Activated T-helper 17 cell treated with anti-CD3 and anti-CD28 coated beads, Interleukin-2, amount 50 U/mL, for 72 hours (primary cell): ENCODE measurements at places on chromosomes 5 and 9.
A peak's percentile ranks its signal among the peaks of the same experiment; 100 is the strongest.

GRCh38 chr5:140321796-140322195, 18.9 kb upstream of the PFDN1 start:
- ATAC-seq = no peak

GRCh38 chr9:90966031-90966290, 164.3 kb downstream of the SYK start:
- no peak for ATAC-seq

- ATAC-seq = peak; percentile 87
These were observed 90.9 kb downstream of the THBS4 start for GRCh38 chr5:80125962-80126480.

DNA sequence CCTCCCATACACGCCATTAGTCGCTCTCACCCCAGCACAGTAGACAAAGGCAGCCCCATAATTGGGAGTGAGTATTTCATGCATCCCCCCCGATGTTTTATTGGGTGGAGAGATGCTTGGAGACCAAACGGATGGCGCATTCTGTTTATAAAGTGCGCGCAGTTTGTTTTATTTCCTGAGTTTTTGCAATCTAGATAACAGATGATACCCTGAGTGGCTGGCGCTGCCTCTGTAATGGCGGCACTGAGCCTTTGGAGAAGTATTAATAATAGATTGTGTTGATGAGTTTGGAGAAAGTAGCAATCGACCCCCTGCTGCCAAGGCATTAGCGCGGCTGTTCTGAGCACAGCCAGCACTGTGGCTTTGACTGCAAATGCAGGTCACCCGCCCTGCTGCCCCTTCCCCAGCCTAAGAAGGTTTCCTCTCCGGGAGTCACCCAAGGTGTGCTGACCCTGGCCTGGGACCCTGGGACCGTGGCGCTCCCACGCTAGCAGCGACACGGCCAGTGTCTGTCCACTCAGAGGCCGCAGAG, 74.3 kb downstream of the LMX1B start:
- ATAC-seq = no peak

DNA sequence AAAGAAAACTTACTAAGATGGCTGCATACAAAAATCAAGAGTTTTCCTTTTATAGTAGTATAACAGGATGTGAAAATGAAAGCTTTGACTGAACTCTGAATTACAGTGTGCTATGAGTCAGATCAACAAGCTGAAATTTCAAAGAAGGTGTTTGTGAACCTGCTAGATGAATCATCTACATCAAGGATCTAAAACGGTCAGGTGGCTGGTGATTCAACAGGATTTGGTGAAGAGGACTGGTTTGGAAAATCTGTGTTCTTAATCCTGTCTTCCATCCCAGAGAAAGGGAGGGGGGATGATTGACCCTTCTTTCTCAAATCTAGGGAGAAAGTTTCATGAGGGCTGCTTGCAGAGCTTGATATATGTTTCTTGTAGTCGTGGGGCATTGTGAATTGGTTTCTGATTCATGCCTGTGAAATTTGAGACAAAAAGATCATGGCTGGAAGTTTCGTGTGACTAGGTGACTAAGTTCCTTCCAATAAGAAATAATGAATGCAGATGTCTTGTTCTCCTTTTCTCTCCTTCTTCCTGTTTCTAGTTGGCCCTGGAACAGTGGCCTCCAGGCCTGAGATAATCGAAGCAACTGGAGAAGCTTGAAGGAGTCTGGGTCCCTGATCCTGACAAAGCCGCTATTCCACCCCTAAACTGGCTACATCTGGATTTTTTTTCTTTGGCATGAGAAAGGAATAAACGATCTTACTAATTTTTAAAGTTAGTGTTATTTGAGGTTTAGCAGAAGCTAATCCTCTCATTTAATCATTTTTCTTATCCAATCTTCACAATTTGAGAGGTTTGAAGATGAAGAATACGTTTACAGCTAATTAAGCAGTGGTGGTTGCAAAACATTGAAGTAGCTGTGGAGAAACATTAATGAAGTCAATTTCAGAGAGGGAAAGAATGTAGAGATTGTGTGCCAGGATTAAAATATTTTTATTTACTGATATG, 67.2 kb downstream of the MRPS30 start:
- peak; percentile 94 for ATAC-seq

- no peak for ATAC-seq
These were observed 57.7 kb downstream of the MTMR12 start for GRCh38 chr5:32254881-32255539.

GRCh38 chr5:65769539-65769938, 47.5 kb downstream of the NLN start:
- peak; percentile 54 for ATAC-seq

- ATAC-seq = no peak
These were observed 165.0 kb upstream of the FBXL17 start for GRCh38 chr5:108546939-108547338.

GRCh38 chr9:127295005-127295404, 30.4 kb downstream of the GARNL3 start:
- ATAC-seq = no peak

DNA sequence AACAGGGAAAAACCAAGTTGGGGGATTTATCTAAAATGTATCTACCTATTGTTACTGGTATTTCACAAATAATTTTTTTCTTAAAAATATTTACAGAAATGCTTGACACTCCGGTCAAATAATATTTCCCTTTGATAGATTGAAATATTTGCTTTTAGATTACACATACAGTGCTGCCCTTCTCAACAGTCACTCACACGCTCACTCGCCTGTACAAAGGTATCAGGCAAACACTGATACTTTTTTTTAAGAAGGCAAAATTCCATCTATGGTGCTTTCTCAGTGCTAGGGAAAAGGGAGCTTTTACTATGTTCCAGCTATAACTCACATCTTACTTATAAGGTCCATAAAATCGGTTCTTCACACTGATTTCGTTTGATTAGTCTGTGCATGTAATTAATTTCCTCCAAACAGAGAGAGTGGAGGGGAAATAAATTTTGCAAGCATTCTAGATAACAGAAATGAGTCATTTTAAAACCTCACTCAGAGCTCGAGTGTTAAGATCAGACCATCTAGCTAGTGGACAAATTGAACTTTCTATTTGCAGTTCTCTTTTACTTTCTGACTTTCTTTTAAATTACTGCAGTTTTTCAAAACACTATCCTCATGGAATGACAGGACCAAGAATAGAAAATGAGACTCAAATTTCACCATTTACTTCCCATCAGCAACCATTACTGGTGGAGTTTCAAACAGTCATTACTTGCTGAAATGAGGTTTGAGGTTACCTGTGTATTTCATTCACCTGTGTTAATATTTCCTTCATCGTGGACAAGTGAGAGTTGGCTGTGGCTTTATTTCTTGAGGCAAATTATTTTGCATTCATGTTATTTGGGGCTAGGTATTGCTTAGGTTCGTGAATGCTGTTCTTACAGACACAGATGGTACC, 273.2 kb downstream of the RAB3C start:
- ATAC-seq = no peak

GRCh38 chr5:57655228-57655627, 172.6 kb upstream of the ACTBL2 start:
- no peak for ATAC-seq

DNA sequence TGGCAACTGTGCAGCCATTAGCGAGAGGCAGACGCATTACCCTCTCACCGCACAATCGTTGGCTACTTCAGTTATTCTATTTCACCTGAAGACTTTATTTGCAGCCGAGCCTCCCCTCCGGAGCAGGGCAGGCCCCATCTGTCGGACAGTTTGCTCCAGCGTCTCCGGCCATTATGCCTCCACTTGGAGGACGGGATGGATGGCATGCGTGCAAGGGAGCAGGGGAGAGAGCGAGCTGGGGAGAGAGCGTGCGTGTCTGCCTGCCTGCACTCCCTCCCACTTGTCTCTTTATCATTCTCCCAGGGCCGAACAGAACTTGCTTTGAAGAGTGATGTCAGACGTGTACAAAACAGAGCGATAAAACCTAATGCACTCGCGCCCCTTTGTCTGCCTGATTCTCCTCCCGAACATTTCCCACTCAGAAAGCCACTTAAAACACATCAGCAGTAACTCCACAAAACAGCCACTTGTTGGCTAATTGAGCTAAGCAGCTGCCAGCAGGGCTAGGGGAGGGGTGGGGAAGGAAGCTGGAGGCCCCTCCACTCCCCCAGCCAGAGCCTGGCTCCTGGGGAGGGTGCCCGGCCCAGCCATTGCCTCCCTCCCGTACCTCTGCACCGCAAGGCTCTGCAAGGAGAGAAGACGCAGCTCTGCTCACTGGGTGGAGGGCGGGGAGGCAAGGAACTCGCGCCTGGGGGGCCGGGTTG, 43.4 kb upstream of the FUBP3 start:
- no peak for ATAC-seq

DNA sequence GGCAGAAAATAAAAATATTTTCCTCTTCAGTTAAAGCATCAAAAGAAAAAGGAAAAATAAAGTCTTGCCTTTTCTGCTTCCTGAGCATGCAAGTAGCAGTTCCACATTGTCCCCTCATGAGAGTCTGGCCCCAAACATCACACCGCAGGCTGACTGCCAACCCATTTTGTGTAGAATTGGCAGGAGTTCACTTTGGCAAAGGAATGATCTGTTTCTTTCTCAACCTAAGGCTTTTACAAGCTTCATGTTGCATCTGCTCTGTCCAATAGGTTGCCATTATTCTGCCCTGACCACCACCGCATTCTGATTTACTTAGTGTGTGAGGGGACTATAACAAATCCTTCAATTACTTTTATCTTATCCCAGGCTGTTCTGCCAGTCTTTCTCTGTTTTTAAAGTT, 249.5 kb downstream of the ISL1 start:
- no peak for ATAC-seq

DNA sequence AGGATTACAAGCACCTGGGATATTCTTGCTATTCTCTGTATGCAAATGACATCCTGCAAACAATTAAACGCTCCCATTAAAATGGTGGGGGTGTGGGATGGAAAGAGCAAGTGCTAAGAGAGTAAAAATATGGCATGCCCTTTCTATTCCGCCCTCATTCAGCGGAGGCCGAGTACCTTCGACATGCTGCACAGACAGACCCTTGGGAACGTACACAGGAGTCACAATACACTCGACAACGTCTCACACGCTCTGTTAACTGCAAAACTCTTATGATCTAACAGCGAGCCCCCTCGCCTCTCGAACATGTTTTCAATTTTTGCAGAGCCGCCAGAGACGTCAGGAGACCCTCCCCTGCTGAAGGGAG, 322.2 kb downstream of the CEMIP2 start:
- no peak for ATAC-seq

- ATAC-seq = no peak
These were observed 5.3 kb upstream of the DCP2 start for GRCh38 chr5:112971276-112971675.

GRCh38 chr9:134706522-134706921, 64.9 kb downstream of the COL5A1 start:
- no peak for ATAC-seq

DNA sequence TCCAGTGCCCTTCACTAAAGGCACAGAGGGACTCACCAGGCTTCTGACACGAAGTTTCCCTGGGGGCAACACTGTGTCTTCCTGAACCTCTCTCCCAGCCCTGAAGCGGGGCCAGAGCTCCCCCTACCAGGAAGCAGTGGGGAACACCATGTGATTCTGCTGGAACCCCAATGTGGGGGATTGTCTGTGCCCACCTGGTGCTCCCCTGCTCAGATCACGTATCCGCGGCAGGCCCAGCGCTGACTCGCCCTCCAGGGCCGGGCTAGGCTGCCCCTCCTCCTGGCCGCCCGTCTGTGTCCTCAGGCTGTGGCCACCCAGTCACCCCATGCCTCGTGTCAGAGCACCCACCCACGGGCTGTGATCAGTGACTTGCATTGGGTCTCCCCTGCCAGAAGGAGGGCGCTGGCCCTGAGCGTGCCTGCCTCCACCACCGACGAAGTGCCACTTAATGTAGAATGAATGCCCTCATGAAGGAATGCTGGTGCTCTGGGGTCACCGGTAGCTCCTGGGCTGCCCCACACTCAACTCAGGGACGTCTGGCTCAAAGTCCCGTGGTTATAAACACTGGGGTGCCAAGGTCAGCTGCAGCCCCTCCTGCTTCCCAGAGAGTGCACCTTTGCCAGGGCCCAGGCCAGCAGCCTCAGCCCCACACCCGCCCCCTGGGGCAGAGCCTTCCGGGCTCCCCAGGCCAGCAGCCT, 22.1 kb downstream of the SARDH start:
- ATAC-seq = no peak

GRCh38 chr9:133490201-133490681, 11.3 kb upstream of the SLC2A6 start:
- no peak for ATAC-seq

DNA sequence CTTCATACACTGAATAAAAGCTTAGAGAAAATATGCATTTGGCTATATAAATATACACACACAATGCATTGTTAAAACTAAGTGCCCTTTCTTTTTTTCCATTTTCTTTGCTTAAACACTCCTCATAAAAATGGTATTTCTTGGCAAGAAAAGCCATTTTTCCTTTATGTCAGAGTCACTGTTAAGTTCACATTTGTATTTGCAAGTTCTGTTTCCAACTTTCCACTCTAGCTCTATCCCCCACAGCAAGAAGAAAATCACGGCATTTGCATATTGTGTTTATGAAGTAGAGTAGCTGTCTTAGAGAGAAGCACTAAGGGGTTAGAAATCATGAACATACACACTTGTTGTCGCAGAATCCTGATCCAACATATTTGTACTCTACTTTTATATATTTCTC, 662.1 kb upstream of the MEF2C start:
- ATAC-seq = no peak
